H54 (cell line): ENCODE measurements at places on chromosomes 12 and 14.

DNA sequence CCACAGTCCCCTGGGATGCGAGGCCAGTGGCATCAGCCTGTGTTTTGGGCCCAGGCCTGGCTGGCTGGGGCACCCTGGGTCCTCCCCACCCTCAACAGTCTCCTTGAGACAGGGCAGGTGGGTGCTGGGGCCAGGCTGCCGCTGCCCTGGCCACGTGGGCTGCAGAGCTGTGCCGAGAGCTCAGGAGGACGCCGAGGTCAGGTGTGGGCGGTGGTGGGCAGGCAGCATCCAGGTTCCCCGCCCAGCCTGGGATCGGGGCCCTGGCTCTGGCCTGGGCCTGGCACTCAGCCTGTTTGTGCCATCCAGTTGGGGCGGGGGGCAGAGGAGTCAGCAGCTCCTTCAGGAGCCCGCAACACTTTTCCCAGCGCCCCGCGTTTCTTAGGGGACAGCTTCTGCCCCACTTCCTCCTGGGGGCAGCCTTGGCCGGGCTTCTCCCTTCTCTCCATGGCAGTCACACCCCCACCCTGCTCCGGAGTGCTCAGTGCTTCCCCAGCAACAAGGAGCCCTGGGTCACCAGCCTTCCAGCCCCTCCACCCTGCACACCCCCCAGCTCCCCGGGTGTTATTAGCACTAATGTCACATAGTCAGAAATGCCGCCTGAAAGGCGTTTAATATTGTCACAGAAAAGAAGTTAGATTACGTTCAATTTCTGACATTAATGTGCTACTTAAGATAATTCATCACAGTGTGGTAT is 30.8 kb downstream of the KIF26A start:
- no peak for DNase-seq

GRCh38 chr14:63100552-63100951 is 55.3 kb upstream of the KCNH5 start:
- DNase-seq: no peak

DNA sequence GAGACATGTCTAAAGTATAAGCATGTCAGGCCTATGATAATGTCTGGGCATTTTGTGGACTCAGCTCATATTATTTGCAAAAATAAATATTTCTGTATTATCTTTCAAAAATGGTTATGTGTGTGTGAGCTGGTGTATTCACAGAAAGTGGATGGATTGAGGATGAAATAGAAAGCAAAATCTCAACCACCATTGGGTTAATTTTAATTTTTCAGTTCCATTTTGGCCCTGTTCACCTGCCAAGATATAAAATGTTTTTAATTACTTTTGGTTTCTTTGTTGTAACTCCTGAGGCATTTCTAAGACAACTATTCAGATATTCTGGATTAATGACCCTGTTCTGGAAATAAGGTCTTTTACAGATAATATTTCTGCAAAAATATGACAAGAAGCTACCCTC is 232.7 kb upstream of the PPFIA2 start:
- DNase-seq: no peak

GRCh38 chr12:27207615-27208413 is 36.3 kb upstream of the STK38L start:
- no peak for DNase-seq

- no peak for DNase-seq
These were observed 23.7 kb downstream of the SPRING1 start for GRCh38 chr12:116714175-116714574.

DNA sequence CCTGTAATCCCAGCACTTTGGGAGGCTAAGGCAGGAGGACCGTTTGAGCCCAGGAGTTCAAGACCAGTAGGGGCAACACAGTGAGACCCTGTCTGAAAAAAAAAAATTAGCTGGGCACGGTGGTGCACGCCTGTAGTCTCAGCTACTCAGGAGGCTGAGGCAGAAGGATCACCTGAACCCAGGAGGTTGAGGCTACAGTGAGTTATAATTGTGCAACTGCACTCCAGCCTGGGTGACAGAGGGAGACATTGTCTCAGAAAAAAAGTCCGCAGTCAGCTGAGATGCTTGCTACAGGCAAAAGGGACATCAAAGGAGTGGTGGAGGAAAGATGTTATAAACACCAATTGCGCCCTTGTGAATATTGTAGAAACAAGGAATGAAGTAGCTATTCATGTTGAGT is 77.8 kb downstream of the NDUFA12 start:
- no peak for DNase-seq

- no peak for DNase-seq
These were observed 380 bp downstream of the ANKRD13A start for GRCh38 chr12:109999649-109999971.

DNA sequence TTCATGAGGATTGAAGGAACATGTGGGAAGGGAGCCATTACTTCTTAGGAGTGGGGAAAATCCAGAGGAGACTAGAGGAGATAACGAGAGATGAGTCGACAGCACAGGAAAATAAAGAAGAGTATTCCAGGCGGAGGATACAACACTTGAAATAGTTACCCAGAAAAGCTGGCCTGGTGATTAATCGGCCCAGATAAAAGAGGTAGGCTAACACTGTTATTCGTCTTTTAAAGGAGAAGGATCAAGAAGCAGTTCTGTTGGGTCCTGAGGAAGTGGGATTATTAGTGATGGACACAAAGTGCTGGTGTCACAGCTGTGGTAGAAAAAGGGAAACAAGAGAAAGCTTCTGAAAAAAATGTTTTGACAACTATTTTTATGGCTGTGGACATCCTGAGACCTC is 425.3 kb downstream of the ZFP36L1 start:
- no peak for DNase-seq

- no peak for DNase-seq
These were observed 54.7 kb downstream of the LRCOL1 start for GRCh38 chr12:132555686-132556085.

GRCh38 chr12:67991158-67991557 is 1.9 kb downstream of the IFNG-AS1 start:
- DNase-seq: no peak

- no peak for DNase-seq
These were observed 484 bp downstream of the MIS18BP1 start for GRCh38 chr14:45252366-45253069.

DNA sequence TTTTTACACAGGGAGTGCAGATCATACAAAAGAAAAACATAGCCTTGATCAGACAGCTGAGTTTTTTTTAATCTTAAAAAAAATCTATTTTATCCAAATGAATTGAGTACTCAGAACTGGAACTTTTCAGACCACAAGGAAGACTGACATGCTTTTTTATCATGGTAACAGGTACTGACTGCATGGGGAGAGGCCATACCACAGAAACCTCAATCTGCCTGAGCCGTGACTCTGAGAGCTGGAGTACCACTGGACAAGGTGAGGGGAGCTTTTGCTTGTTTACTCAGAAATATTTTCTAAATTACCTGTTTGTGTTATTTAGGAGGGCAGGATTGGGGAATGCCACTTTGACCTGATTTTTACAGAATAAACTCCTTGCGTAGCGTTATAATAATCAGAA is 143.9 kb downstream of the ALX1 start:
- DNase-seq: no peak

DNA sequence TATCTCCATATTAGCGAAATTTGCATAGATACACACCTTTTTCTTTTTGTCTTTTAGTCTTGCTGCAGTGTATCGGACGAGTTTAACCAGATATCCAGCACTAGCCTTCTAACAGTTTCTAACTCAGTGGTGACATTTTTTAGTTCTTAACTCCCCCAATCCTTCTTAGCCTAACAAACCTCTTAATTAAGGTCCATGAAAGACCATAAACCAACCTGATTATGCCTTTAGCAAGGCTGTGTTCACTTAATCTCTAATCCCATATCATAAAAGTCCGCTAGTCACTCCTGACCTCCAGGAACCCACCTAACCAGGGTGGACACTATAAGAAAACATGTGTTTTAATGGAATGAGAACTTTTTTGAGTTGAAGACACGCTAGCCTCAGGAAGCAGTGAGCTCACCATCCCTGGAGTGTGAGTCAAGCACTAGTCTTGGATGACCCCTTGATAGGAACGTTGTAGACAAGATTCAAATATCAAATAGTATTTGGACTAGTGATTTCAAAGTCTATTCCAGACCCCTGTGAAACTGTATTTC is 9.5 kb downstream of the CDKN1B start:
- DNase-seq: peak; percentile 30

- DNase-seq: no peak
These were observed 153.7 kb downstream of the ZFP36L1 start for GRCh38 chr14:68639000-68639757.

GRCh38 chr12:124543590-124544310 is 23.7 kb downstream of the NCOR2 start:
- no peak for DNase-seq

DNA sequence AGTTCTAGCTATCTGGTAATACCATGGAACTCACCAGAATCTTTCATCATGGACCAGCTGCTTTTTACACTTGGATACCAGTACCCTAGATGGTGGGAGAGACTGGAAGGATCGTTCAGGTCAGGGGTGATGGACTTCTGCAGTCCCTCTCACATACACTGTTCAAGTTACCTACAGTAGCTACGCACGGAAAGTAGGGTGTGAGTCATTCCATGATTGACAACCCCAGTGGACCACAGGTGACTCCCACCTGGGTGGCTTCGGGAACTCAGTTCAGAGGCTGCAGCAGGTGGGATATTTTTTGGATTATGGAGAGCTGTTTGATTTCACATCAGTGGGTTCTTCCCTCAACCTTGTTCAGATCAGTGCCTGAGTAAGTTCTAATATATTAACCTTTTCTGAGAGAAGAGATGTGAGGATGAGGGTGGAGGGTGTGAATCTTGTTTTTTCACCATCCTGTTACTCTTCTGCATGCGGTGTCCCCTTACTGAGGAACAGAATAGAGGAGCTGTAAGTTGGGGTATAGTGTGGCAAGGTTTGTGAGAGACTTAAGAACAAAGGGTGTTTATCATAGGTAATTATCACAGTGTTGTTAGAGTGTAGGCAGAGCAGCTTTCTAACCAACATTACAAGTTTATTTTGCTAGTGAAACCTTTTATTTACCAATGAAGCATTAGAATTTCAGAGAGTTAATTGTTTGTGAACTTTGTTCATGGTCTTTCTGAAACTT is 39.6 kb downstream of the PRKCH start:
- no peak for DNase-seq

- no peak for DNase-seq
These were observed 2.4 kb upstream of the NUMB start for GRCh38 chr14:73460691-73461127.

GRCh38 chr14:101972126-101972866 is 7.9 kb downstream of the DYNC1H1 start:
- peak; percentile 83 for DNase-seq

GRCh38 chr14:21347201-21347600 is 36.6 kb downstream of the SUPT16H start:
- DNase-seq: no peak

DNA sequence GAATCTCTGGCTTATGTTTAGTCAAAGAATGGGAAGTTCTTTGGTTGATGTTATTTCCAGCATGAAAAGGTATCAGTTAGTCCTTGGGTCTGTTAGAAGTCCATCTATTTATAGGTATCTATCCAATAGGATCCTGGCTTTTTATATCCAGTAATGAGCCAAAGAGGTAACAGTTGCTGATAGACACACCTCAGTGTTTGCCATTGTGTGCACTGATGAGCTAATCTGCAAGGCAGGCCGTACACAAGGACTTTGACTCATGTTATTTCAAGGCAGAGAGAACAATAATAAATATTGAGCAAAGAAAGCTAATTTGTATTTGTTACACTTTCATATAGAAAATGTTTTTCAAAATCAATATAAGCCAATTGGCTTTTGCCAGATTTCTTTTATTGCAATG is 56.4 kb downstream of the GLT1D1 start:
- no peak for DNase-seq

DNA sequence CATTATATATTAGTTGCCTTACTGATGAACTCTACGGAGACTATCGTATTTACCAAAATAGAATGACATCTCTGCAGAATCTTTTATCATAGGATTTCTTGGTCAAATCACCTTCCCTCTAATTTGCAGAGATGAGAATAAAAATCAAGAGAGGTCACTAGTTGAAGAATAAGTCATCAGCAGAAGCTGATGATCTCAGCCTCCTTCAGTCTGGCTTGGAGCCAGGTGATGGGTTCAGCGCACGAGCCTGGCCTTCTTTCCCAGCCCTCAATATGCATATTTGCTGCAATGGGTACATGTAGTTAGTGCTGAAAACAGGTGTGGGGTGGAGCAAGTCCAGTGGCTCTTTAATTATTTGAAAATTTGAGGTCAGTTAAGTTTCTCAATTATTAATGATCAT is 19.2 kb upstream of the EMP1 start:
- no peak for DNase-seq

GRCh38 chr14:39446131-39446744 is 14.0 kb upstream of the FBXO33 start:
- DNase-seq: no peak

DNA sequence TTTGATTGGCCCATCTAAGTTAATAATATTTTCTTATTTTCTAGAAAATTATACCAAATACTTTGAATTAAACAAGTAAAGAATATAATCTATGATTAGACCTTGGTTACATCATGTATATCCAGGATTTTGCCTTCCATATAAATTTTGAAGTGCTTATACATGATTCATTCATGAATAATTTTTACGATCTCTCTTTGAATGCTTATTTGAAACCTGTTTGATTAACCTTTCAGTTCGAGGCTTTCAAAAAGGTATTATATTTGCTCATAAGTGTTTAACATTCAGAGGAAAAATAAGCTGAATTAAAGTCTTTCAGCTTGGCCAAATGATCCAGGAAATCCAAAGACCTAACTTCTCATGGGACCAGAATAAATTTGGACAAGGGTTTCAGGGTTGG is 495.2 kb upstream of the GARIN6 start:
- no peak for DNase-seq

GRCh38 chr12:108697905-108698304 is 33.4 kb downstream of the CORO1C start:
- DNase-seq: no peak
